ENCODE measurements at places on chromosomes 6 and 20. TPM values are rescaled to one million over a fixed set of nuclear protein-coding genes. Genes with fewer than 3 reads are reported as not detected.

Gene RAB44
- not detected for total RNA-seq

Gene F13A1
- total RNA-seq, result not detected

Gene XKR7
- total RNA-seq, result not detected

Gene REM1
- total RNA-seq, result not detected

Gene C6orf141
- total RNA-seq, result not detected
